ENCODE measurements at places on chromosomes 1 and 21.

DNA sequence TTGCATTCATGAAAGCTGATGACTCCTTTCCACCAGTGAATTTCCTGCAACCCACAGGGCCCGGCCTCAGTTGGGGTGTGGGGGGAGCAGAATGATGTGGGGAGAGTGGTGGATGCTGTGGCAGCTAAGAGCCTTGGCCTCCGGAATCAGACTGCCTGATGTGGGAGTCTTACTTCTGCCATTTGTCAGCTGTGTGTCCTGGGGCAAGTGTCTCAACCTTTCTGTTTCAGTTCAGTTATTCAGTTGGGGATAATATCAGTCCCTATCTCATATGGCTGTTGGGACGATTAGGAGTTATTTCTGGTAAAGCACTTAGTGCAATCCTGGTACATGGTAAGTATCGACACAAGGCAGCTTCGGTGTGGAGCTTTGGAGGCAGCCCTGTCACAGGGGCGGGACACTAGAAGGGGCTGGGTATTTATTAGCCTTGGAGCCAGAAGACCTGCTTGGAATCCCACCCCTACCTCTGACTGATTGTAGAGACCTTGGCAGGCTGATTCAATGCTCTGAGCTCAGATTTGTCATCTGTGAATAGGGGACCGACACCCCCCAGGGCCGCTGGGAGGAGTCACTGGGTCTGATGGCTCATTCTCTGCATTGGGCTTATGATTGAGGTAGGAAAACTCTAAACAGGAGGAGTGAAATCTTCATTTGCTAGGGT is 19.6 kb downstream of the ARHGEF10L start:
- DNase-seq, result no peak

GRCh38 chr21:23067672-23068071 is 2069.5 kb downstream of the NCAM2 start:
- DNase-seq, result no peak

- no peak for DNase-seq
Measured at GRCh38 chr1:218694636-218695035, 349.5 kb downstream of the TGFB2 start.

GRCh38 chr1:85692730-85693314 is 15.4 kb downstream of the ZNHIT6 start:
- DNase-seq, result no peak

- no peak for DNase-seq
Measured at GRCh38 chr1:162690672-162691434, 58.6 kb downstream of the DDR2 start.

DNA sequence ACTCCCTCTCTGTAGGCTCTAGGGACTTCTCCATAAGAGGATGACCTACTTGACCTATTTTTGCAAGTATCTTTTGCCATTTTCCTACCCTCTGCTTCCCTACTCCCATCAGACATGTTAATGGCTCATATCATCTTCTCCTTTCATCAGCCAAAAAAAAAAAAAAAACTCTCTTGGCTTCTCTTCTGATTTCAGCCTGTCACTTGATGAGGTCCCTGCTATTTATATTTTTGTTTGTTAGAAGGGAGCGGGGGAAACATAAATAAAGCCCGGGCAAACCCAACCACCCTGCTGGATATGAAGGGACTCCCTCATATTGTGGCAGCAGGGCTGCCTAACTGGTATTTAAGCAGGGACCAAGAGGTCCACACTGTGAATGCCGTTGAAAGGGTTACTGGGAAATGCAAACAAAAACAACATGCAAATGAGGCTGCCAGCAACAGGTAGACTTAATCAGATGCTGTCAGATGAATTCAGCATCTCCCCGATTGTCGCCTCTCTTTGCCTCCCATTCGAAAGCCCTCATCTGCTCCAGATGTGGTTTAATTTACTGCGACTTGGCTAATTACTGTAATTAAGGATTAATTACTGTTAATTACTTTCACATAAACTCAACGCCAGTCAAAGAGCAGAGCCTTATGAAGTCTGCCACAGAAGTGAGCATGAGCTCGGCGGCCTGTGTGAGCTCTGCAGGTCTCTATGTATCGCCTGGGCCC is 172.3 kb downstream of the PBX1 start:
- no peak for DNase-seq

DNA sequence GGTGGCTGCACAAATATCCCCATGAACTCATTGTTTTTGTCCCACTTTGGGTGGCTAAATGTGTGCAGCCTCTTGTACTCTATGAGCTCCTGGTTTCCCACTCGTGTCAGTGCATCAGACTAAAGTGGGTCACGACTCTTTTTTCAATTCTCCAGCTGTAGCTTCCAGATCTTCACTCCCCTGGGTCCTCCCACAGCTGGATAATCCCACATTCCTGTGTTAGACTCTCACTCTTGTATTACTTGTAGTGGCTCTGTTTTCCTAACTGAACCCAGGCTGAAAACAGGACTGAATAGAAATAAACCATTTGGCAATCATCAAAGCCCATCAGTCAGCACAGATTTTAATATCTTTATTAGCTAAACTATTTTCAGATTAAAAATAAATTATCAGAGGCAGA is 60.4 kb downstream of the UBE2U start:
- no peak for DNase-seq

- DNase-seq, result peak; percentile 35
Measured at GRCh38 chr1:231421546-231421970, 529 bp downstream of the EGLN1 start.

GRCh38 chr1:27447399-27447798 is 42.6 kb downstream of the WASF2 start:
- no peak for DNase-seq

- DNase-seq, result no peak
Measured at GRCh38 chr1:147579934-147580537, 38.7 kb downstream of the BCL9 start.

DNA sequence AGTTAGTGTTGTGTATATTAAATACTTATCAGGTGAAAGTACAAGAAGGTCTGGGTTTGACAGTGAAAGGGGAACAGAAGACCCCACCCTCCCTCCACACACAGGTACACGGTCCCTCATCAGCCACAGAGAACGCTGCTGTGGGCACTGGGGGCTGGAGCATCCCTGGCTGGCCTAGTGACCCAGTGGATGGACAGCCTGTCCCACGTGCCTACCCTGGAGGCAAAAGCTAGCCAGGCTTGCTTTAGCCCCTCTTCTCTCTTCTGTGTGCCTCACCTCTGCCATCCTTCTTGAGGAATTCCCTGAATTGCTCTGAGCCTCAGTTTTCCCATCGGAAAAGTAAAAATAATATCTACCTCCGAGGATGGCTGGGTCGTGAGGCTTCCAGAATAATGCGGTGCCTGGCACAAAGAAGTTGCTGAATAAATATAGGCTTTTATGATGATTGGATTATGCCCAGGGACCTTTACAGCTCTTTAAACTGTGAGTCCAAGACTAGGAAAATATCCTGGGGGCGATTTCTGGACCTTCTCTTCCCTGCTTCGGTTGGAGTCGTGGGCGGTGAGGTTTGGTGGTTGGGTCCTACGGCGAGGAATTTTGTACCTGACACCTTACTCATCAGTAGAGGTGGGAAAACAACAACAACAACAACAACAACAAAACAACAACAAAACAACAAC is 918 bp downstream of the IFNLR1 start:
- DNase-seq, result no peak

DNA sequence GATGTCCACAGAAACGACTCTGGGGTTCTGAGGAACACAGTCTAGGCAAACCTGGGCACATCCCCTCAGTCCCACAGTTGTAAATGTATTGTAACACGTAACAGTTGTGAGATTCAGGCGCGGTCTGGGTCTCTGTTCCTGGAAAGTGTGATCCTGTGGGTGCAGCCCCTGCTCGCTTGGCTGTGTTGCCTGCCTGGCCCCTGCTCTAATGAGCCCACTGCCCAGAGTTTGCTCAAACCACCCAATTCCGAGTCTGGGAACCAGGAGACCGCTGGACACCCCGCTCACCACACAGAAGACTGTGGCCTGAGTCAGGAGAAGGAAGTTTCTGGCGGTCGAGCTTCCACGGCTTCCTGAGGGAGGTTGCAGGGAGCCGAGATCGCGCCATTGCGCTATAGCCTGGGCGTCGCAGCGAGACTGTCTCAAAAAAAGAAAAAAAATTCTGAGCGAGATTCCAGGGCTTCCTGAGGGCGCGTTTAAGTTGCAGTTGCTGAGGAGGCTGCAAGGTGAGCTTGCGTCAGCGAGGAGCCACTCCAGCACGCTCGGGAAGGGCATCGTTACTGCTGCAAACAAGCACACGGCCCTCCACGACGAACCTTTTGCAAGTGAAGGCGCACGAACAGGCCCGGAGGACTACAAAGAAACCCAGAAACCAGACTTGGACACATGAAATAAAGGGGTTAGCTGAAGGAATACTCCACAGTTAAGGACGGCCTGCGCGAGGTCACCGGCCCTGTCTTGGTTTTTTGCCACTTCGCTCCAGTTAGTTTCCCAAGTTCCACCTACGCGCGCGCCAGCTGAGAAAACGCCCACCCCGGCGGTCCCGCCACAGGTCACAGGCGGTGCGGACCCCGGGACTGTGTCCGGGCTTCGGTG is 1.1 kb downstream of the C21orf58 start:
- DNase-seq, result no peak

DNA sequence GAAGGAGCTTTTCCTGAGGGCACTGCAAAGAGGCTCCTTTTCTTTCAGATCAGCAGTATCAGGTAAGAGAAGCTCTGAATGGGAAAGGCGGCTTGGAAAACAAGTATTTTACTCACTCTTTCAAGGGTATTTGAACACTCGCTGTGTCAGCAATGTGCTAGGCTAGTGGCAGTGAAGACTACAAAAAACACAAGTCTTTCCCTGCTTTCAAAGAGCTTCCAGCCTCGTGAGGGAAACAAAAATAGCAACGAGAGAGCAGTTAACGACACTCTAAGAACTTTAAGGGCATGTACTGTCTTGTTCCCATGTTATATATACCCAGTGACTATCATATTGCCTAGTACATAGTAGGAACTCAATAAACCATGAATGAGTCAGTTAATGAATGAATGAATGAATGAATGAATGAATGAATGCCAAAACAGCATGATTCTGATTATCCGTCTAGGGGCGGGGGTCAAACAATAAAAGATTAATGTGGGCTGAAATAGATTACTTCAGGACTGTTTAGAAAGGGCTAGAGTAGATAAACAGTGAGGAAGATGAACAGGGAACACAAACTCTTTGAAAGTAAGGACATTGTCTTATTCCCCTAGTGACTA is 14.2 kb upstream of the MCOLN3 start:
- DNase-seq, result no peak

GRCh38 chr1:6475381-6476133 is 9.6 kb upstream of the TNFRSF25 start:
- DNase-seq, result peak; percentile 75

DNA sequence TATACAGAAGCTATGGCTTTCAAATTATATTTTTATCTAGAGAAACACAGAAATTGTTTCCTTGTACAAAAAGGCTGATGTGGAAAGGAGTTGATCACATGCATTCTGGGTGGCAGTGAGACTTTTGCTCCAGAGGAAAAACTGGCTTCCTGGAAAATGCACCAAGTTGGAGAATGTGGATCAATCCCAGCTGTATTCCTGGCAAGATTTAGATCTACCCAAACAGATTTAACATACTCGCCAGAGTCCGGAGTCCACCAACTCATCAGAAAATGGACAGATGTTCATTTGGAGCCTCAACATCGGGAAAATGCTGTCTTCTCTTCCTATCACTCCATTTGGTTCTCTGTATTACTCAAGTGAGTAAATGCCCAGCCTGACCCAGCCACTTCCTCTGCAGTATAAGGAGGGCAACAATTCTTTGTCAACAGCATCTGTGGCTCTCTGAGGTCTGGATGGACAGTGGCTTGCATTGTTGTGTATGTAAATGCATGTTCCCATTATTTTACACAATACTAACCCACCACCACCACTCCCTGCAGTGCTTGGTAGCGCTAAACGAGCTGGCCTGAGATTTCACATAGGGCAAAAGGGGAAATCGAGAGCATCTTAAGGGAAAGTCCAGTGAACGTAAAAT is 226.2 kb upstream of the IRF2BP2 start:
- DNase-seq, result peak; percentile 46

DNA sequence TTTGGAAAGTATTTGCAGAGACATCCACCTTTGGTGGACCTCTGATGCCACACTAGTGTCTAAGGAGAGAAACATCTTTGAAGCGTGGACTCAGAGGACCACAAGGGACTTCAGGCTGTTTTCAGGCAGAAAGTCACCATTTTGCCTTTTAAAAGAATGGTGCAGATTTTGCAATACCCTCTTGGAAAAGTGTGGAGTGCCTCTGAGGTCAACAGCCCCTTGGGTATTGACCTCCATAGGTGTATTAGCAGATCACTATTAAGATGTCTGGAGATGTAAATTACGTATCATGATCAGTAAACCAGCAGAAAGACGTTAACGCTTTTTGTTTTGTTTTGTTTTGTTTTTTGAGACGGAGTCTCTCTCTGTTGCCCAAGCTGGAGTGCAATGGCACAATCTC is 87.0 kb downstream of the INTS7 start:
- DNase-seq, result no peak

DNA sequence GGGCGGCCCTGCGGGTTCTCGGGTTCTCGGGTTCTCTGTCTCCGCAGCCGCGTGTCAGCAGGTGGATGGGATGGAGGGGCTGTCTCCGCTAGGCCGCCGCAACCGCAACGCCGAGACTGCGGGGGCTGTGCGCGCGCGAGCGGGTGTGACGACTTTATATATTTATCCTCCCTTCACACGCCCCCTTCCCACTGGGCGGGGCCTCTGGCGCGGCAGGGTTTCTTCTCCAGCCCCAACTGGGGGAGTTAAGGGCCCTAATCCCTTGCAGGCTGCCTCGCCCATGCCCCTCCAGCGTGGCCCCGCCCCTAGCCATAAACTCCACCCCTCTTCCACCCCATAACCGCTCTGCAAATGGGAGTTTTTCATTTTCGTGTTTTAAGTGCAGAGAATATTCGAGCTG is 3.4 kb downstream of the IGSF21 start:
- no peak for DNase-seq

DNA sequence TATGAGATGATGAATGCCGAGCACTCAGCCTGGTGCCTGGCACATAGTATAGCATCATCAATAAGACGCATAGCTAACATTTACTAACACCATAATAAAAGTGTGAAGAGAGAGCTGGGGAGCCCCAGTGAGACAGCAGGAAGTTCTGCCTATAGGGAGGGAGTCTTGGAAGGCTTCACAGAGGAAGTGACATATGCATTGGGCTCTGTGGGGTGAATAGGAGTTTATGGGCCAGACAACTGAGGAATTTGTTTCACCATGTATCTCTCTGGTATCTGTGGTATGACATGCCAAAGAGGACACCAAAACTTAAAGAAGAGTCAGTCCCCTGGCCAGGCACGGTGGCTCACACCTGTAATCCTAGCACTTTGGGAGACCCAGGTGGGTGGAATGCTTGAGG is 118.3 kb upstream of the TMEM51 start:
- no peak for DNase-seq

- no peak for DNase-seq
Measured at GRCh38 chr1:11237356-11237755, 25.0 kb downstream of the MTOR start.

- no peak for DNase-seq
Measured at GRCh38 chr1:201350884-201351283, 26.6 kb downstream of the TNNT2 start.

- no peak for DNase-seq
Measured at GRCh38 chr1:204438628-204439027, 27.0 kb upstream of the PPP1R15B start.

GRCh38 chr1:8063298-8064036 is 37.4 kb upstream of the ERRFI1 start:
- no peak for DNase-seq

- DNase-seq, result no peak
Measured at GRCh38 chr1:72285074-72285425, 2.7 kb upstream of the NEGR1 start.

Data from CD4-positive, alpha-beta T cell treated with Interleukin-1 beta for 1 hour (primary cell).